ENCODE measurements at places on chromosomes 11 and 22. TPM values are rescaled to one million over a fixed set of nuclear protein-coding genes. Genes with fewer than 3 reads are reported as not detected.

The TBX1 gene
- polyA plus RNA-seq: 0.35 TPM

The CLCF1 gene
- 3.3 TPM for polyA plus RNA-seq

The MYOD1 gene
- 0.12 TPM for polyA plus RNA-seq

DNA sequence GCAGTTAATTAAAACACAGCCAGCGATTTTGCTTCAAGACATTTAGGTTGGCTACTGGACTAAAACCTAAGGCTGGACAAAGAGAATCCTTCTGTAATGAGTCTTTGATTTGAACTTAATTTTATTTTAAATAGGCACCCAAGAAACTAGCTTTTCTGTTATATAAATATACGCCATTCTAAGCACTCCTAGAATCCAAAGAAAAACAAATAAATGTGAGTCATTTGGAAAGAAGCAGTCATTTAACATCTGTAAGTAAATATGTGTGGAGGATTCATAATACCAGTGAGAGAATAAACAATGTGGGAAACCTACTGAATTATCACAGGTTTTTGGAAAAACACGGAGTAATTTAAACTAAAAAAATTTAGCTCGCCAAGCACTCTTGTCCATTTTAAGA, 1.2 kb upstream of the TECTA start:
- DNase-seq: no peak

- no peak for DNase-seq
These were observed 71.4 kb upstream of the B3GNT6 start for GRCh38 chr11:76962583-76963416.

DNA sequence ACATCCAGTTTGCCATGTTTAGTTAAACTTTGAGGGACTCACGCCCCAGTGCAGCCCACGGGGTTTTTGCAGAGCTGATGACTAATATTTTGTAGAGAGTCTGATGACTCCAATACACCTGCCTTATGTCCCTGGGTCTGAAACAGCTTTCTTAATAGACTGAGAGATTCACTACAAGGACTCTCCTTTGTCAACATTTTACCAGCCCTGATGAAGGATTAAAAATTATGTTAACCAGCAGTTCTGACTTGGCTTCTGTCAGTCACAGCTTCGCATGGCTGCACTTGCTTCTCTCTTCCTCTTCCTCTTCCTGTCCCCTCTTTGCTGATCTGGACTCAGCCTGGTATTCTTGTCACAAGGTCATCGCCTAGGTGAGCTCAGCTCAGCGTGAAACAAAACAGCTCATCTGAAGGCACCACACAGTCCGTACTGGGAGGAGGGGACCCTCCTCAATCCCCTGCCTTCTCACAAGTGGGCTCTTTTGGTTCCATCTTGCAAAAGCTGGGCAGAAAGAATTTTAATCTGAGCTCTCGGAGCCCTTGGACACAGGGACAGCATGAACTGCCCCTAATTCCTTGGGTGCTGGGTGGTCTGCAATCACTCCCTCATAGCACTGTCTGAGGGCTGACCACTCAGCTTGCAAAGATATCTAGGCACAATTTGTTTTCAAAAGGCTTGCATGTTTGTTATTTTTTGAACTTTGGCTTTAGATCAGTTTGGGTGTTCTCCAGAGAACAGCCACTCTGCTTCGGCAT, 38.1 kb upstream of the POU2AF1 start:
- DNase-seq: no peak
